Body of pancreas (tissue), 4 donors: ENCODE measurements at places on chromosomes 7 and 10.

DNA sequence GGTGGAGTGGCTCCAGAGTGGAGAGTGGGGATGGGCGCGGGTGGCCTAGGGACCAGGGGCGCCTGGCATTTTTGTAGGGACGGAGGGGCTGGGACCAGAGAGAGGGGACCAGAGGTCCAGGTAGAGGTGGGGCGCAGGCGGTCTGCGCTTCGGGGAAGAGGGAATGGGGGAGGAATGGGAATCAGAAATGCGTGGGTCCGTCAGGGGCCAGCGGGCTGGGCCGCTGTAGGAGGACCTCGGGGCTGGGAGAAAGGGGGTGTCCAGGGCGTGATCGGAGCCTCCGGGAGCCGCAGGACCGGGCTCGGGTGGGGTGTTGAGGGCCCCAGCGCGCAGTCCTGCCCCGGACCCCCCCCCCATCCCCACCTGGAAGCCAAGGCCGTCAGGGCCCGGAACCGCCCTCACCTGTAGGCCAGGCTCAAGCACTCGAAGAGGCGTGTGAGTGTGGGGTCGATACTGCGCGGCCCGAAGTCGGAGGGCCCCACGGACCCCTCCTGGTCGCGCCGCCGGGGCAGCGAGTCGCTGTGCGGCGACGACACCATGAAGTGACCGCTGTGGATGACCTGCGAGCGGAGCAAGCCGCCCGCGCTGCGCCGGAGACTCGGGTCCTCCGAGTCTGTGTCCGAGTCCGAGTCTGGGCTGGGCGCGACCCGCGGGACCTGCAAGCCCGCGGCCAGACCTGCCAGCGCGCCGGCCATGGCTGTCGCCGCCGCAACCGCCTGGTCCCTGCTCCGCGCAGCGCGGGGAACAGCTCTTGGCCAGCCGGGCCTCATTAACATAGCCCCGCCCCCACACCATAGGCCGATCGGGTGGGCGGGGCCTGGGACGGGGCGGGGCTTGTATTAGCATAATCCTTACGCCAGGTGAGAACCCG lies at the start of gene MLXIPL:
TSS of gene MLXIPL (minus strand) at position 725 of the 871 bp plus-strand sequence. CDS start at position 695, 30 bp downstream.
- peak; percentile 97 for DNase-seq

DNA sequence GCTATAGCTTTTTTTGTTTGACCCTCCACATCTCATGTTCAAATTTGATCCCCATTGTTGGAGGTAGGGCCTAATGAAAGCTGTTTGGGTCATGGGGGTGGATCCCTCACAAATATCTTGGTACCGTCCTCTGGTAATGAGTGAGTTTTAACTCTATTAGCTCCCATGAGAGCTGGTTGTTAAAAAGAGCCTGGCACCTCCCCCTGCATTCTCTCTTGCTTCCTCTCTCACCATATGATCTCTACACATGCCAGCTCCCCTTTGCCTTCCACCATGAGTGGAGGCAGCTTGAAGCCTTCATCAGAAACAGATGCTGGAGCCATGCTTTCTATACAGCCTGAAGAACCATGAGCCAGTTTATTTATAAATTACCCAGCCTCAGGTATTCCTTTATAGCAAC lies 43.0 kb upstream of the IMMP2L start:
- DNase-seq, result no peak

DNA sequence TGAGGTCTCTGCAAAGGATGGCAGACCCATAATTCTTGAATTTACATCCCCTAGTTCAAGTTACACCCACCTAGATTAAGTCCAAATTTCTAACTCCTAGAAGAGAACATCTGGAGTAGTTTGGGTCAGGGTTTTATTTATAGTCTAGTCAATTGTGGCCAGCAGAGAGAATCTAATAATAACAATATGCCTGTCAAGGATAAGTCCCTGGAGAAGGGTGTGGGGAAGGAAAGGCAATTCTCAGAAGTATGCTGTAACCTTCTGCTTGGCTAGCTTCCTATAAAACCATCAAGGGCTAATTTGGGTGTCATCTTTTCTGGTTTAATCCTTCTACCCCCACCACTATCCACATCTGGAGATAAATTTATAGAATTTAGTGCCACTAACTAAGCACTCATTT lies 52.8 kb upstream of the SEMA3E start:
- no peak for DNase-seq

DNA sequence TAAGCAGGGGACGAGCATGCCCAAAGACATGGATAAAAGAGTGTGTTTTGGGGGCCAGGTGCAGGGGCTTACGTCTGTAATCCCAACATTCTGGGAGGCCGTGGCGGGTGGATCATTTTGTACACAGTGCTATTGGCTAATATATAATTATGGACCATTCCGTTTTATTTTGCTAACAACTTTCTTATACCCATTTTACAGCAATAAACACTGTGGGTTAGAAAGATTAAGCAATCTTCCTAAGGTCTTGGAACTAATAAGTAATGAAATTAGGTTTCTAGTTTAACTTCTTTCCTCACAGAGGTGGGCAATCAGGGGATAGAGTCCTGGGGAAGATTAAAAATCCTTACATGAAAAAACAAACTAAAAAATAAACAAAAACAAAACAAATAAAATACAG lies 3.4 kb downstream of the GGCT start:
- DNase-seq, result no peak

DNA sequence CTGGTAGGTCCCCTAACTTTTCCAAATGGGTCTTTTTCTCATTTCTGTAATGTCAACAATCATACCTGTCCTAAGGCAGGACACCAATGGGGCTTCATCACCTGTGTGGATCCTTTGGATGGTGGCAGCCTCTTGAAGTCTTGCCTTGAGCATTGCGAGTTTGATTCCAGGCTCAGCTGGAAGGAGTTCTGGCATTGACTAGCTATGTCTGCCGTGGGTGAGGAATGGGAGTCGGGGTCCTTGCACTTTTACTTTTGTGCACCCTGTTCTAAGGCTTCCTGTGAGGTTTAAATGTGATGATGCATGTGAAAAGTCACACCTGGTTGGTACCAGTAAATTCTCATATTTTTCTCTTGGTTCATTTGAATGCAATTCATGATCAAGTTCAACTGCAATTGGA lies 55.9 kb upstream of the CTBP2 start:
- DNase-seq, result no peak

GRCh38 chr10:2122431-2123124 lies 385.3 kb upstream of the ADARB2 start:
- DNase-seq, result no peak

- DNase-seq, result peak; percentile 33
These were observed at the start of gene ADAM8 for GRCh38 chr10:133276435-133277201. TSS of gene ADAM8 (minus strand) at chr10:133276868. CDS start at chr10:133276817, 51 bp downstream.

- no peak for DNase-seq
These were observed 50.6 kb downstream of the PDK4 start for GRCh38 chr7:95545673-95546072.

- no peak for DNase-seq
These were observed 130.0 kb downstream of the CDK14 start for GRCh38 chr7:90726120-90726519.

DNA sequence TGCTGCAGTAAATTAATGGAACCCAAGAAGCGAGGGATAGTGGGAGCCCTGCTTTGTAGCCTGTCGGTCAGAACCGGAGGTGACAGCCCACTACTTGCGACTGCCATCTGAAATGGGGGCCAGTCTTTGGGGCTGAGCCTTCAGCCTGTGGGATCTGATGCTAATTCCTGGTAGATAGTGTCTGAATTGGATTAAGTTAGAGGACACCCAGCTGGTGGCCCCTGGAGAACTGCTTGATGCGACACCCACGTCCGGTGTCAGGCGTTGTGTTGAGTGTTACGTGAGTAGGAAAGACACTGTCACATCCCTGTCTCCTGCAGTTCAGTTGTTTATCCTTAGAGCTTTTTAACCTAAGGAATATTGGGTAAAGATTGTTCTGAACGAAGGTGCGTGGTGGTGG lies 5.0 kb downstream of the EIF3B start:
- no peak for DNase-seq

GRCh38 chr10:32350811-32351350 lies 3.9 kb upstream of the EPC1 start:
- DNase-seq, result no peak

GRCh38 chr10:23445591-23445990 lies 6.7 kb downstream of the OTUD1 start:
- no peak for DNase-seq

GRCh38 chr7:122492007-122492406 lies 187.5 kb upstream of the FEZF1 start:
- no peak for DNase-seq

- no peak for DNase-seq
These were observed 5.0 kb downstream of the ADAM8 start for GRCh38 chr10:133271521-133272300.
